Neural progenitor cell (in vitro differentiated cells): ENCODE measurements at places on chromosomes 2 and 18. TPM values are rescaled to one million over a fixed set of nuclear protein-coding genes. Genes with fewer than 3 reads are reported as not detected.

KLHL14 gene
- 0.13 TPM in 1 of 2 replicates, not detected in the other for total RNA-seq

- DNase-seq: no peak
Observed at GRCh38 chr2:112257575-112257974, 2.7 kb upstream of the ZC3H8 start.

- DNase-seq: no peak
Observed at GRCh38 chr2:7356909-7357584, 439.8 kb downstream of the RNF144A start.

DNA sequence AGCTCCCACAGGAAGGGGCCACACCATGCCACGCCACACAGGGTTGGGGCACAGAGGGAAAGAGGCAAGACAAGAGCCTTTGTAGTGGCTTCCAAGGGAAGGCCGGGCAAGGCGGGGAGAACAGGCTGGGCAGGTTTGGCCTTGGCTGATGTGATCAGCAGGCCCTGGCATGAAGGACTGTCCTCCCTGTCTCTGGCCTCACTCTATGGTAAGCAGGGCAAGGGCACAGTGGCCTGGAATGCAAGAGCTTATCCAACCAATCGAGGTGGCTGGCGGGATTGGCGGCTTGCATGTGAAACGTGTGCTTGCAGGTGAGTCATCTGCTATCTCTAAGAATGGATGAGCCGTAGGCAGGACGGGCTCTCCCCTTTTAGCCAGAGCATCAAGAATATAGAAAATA is 6.4 kb upstream of the ATP9B start:
- DNase-seq: no peak

DNA sequence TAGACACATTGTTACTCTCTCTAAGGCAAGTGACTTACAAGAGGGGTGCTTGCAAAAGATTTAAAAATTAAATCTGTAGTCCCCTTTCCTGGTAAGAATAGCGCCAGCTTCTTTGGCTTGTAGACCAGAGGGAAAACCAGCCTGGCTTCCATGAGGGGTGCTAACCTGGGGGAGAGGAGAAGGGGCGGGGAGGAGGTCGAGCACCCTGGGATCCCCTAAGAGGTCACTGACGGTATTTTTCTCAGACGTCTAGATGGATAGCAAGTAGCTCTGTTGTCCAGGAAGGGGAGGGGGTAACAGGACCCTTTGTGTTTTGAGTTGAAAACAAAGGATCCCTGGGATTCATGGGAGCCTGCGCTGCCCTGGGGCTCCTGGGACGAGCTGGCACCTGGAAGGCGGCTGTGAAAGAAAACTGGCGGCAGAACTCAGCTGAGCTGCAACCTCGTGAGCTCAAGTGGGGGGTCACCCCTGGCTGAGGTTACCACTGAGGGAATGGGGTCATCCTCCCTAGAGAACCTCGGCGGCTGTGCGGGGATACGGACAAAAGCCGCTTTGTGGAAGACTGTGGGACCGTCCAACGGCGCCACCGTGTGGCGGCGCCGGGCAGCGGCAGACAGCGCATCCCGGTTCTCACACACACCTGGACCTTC is 37.8 kb upstream of the MRPL19 start:
- peak; percentile 83 for DNase-seq

DNA sequence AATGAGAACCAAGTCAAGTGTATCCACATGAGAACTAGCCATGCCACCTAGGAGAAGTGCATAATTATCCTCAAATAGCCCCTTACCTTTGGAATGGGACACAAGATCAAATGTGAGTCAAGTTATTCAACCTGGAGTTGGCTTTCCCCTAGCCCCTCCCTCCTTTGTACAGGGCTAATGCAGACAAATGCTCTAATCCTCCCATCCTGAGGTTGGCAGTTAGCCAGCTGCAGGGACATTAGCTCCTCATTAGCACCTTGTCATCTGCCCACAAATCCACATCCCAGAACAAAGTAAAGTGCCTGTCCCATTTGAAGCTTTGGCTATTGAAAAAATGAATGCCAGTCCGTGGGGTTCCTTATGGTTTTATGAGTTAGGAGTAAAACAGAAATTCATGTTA is 294.1 kb upstream of the FANCL start:
- peak; percentile 68 for DNase-seq

RNF125 gene
- 4.4 and 10.2 TPM in 2 replicates for total RNA-seq

- no peak for DNase-seq
Observed at GRCh38 chr2:99507937-99508818, 18.4 kb upstream of the REV1 start.

GRCh38 chr2:218295029-218295428 is 2.7 kb upstream of the TMBIM1 start:
- DNase-seq: no peak

DNA sequence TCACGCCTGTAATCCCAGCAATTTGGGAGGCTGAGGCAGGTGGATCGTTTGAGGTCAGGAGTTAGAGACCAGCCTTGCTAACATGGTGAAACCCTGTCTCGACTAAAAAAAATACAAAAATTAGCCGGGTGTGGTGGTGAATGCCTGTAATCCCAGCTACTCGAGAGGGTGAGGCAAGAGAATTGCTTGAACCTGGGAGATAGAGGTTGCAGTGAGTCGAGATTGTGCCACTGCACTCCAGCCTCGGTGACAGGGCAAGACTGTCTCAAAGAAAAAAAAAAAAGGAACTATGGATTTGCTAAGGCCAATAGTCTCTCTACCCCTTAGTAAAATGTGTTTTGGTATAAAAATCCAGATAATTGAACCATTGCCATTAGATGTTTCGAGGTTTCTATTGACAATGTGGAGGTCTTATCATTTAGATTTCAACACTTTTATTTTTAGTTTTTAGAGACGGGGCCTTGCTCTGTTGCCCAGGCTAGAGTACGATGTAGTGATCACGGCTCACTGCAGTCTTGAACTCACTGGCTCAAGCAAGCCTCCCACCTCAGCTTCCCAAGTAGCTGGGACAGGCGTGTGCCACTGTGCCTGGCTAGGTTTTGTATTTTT is 1.1 kb upstream of the TXNDC2 start:
- DNase-seq: no peak

GRCh38 chr18:48036641-48037421 is 106.4 kb upstream of the SMAD2 start:
- no peak for DNase-seq

ADD2 gene
- 45.3 and 63.3 TPM in 2 replicates for total RNA-seq
